ENCODE measurements at places on chromosomes 13 and 19. TPM values are rescaled to one million over a fixed set of nuclear protein-coding genes. Genes with fewer than 3 reads are reported as not detected.
A peak's percentile ranks its signal among the peaks of the same experiment; 100 is the strongest.

F7 gene
- 0.11 TPM for total RNA-seq

ADM5 gene
- total RNA-seq: 0.27 TPM

SIGLEC10 gene
- total RNA-seq: not detected

GRCh38 chr13:50911081-50911631, 1.6 kb downstream of the RNASEH2B start:
- no peak for DNase-seq

TGFBR3L gene
- not detected for total RNA-seq

- DNase-seq: no peak
Measured at GRCh38 chr19:2633693-2634075, 68.8 kb downstream of the GNG7 start.

GRCh38 chr19:42281146-42281826, 12.2 kb downstream of the CIC start:
- DNase-seq: peak; percentile 65

DNA sequence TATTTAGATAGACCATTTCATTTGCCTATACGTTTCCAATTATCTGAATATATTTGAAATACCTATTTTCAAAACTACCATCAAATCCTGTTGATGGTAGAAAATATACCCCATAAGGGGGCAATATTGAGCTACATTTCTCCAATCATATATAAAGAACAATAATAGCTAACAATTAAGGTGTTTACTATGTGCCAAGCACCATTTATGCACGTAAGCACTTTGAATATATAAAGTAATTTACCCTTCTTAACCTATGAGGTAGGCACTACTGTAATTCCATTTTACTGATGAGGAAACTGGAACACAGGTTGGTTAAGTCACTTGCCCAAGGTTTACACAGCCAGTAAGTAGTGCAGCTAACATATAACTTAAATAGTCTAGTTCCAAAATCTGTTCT, 79.2 kb downstream of the UBL3 start:
- DNase-seq: no peak

DNA sequence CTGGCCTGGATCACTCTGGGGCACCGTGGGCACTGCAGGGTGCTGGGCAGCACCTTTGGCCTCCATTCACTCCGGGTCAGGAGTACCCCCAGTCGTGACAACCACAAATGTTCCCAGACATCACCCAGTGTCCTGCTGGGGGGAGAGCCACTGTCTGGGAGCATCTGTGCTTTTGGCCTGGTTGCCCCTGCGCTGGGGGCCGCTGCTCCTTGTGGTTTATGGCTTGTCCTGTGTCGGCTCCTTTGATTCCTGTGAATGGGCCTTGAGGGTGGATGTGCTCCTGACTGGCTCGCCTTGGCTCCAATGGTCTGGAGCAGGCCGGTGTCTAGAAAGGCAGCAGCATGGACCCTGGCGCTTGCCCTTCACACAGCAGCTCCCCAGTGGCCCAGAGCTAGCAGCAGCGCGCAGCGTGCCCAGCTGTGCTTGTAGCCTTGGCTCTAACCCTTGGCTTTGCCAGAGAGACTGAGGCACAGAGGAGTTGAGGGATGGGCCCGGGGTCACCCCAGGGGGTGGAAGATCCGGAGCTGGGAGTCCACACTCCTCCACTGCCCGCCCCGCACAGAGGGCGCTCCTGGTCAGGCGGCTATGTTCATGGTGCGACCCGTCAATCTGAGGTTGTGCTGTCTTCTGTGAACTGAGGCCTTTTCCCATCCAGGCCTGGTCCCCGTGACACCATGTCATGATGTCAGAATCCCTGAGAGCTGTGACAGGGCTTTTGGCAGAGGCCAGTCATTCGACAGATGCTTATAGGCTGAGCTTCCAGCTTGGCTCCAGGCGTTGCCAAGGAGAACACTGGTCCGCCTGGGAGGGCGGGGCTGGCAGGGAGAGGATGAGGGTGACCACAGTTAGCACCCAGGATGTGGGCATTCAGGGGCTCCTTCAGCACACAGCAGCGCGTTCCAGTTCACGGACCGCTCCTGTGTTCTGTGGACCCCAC, 4.1 kb downstream of the DAZAP1 start:
- DNase-seq: no peak

STK11 gene
- 83.5 TPM for total RNA-seq

PCDH20 gene
- total RNA-seq: 0.11 TPM

CALR3 gene
- total RNA-seq: not detected

ZNF667 gene
- total RNA-seq: 8.1 TPM

DNA sequence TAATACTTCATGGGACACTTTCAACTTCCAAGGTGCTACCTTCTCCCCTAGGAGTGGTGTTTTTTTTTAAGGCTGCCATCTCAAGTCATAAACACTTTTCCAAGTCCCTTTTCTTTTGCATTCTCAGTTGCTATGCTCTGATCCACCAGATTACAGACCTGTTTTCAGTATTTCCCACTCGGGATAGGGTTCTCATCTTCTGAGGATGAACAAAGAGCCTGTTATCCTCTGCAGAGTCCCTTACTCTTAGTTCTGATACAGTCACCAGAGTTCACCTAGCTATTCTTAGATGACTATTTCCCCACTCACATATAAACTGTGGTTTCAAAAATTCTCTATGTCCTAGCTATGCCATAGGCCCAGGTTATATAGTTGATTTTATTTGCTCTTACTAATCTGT, 15.9 kb downstream of the ZDHHC20 start:
- DNase-seq: no peak

DNA sequence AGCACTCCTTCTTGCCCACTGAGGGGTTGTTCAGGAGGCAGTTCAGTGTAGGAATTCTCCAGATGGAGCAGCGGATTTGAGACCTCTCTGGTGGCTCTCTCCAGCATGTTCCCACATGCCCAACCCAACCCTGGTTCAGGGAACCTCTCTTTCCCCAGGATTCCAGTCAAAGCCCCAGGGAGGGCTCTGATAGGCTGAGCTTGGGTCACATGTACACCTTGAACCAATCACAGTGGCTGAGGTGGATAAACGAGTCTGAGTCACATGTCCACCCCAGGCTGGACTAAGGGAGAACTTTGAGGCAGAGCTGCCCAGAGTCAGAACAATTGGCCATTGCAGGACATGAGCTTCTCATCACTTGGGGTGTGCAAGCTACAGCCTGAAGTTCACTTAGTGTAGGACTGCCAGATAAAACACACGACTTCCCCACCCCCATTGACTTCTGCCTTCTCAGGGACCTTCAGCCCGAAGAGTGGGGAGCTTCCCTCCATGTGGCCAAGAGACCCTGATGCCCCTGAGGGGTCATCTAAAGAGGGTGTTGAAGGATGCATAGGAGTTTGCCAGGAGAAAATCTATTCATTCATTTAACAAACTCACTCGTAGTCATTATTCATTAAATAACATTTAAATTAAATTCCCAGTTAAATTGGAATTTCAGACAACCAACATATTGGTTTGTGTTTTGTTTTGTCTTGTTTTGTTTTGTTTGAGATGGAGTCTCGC, 4.0 kb upstream of the MAST3 start:
- DNase-seq: peak; percentile 51

CNN1 gene
- 9.3 TPM for total RNA-seq

DNA sequence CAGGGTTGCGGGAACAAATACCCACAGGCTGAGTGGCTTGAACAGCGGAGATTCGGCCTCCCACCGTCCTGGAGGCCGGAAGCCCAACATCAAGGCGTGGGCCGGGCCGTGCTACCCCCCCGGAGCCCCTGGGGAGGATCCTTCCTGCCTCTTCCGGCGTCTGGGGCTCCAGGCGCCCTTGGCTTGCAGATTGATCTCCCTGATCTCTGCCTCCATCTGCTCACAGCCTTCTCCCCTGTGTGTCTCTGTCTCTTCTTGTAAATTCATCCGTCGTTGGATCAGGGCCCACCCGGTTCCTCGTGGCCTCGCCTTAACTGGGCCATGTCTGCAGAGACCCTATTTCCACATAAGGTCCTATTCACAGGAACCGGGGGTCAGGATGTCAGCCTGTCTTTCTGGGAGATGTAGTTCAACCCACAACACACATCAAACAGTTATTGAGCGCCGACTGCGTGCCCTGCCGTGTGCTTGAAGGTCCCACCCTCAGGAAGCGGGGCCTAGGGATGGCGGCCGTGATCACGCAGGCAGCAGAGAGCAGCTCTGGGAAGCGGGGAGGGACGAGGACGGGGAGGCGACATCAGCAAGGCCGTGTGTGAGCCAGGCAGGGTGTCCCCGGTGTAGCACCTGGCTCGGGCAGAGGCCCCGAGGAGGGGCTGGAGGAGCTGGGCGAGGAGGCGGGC, 21.3 kb downstream of the HCN2 start:
- peak; percentile 97 for DNase-seq

DNA sequence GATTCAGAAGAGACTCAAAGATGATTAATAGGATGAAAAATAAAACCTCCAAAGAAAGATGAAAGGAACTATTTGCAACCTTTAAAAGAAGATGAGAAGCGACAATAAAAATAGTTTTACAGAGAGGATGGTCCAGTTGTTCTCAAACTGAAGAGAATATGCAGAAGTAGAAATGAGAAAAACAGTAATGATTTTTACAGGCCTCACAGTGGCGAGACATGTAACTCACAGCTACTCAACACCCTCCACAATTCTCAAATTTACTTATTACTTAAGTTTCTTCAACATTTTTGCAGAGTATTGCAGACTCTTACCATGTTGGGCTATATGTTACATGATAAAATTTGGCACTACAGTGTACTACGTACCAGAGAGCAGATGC, 20.8 kb downstream of the NUFIP1 start:
- DNase-seq: no peak

DNA sequence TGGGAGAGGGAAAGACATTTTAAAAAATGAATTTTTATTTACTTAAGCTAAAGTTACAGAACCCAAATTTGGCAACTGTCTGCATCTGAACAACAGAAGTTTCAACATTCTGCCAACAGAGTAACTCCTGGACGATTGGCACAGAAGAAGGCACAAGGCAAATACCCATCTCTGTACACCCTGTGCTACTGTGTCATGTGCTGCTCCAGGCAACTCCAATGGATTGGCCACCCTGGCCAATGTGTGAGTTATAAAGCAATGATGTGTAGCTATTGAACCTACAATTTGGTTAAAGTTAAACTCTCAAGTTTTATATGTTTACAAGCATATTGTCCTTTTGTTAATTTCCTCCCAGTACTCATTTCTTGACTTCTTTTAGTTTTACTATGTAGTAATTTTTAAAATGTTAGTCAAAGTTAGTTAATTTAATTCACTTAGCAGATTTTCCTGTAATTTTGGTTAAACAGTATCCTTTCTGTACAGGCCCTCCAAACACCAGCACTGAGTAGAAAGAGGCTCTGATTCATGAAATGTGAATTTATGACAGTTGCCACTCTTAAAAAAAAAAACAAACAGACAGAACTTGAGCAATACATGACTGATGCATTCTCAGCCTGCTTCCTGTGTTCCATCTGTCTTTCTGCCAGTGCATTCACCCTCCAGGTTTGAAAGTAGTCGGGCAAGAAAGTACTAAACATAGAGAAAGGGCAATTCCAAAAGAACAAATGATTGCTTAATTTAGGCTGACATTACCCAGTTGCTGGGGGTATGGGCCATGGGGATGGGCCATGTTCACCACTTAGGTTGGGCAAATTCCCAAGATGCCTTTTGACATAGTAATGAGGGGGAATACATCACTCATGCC, 5.9 kb downstream of the STARD13 start:
- peak; percentile 81 for DNase-seq

SMIM24 gene
- not detected for total RNA-seq

CGB3 gene
- total RNA-seq: 5.3 TPM

- DNase-seq: peak; percentile 90
Measured at GRCh38 chr19:1025960-1026782, at the start of gene CNN2. Gene CNN2 (plus strand): TSS chr19:1026608. CDS start chr19:1026662, 54 bp downstream.

GRCh38 chr13:83232626-83233025, 649.6 kb downstream of the SLITRK1 start:
- DNase-seq: no peak

GRCh38 chr19:2212861-2213711, 23.0 kb downstream of the PLEKHJ1 start:
- no peak for DNase-seq

TFPT gene
- total RNA-seq: 101 TPM

- no peak for DNase-seq
Measured at GRCh38 chr19:54014920-54015560, 23.6 kb downstream of the CACNG6 start.

LILRA1 gene
- not detected for total RNA-seq

BORA gene
- total RNA-seq: 22.4 TPM

LRCH1 gene
- total RNA-seq: 3.8 TPM

FXYD3 gene
- total RNA-seq: not detected

- no peak for DNase-seq
Measured at GRCh38 chr19:35946203-35946602, 10.0 kb downstream of the LRFN3 start.

PGLYRP1 gene
- not detected for total RNA-seq

DNA sequence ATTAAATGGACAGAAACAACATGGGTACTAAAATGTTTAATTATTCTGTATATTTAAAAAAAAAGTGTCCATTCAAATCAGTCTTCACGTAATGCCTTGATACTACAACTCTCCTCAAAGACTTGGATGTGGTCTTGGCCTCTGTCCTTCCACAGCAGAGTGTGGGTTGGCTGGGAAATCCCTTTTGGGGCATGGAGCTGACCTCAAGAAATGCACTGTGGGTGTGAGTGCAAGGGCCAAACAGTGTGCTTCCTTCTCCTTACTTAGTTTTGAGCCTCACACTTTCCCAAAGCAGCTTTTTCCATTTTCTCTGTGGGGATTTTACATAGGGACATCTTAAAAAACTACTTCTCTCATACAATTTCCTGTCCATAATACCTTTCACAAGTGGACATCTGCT, 607.4 kb downstream of the EFNB2 start:
- no peak for DNase-seq

OVOL3 gene
- not detected for total RNA-seq

TNNT1 gene
- total RNA-seq: 23.9 TPM

GRCh38 chr19:35596366-35596999, 10.5 kb downstream of the PMIS2 start:
- DNase-seq: peak; percentile 43

DNA sequence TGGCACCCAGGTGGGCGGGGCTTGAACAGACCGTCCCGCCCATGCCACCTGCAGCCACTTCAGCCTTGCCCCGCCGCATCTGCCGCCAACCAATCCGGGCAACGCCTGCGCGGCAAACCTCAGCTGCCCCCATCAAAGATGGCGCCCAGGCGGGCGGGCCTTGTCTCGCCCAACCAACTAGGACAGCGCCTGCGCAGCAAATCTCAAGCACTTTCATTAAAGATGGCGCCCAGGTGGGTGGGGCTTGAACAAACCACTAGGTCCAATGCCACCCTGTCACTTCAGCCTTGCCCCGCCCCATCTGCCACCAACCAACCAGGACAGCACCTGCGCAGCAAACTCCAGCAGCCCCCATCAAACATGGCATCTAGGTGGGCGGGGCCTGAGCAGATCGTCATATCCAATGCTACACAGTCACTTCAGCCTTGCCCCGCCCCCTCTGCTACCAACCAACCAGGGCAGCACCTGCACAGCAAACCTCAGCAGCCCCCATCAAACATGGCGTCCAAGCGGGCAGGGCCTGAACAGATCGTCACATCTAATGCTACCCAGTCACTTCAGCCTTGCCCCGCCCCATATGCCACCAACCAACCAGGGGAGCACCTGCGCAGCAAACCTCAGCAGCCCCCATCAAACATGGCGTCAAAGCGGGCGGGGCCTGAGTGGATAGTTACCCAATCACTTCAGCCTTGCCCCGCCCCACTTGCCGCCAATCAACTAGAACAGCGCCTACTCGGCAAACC, 1.4 kb downstream of the PEG3 start:
- DNase-seq: peak; percentile 92

DAND5 gene
- total RNA-seq: not detected

MEF2B gene
- total RNA-seq: not detected

ZNF99 gene
- total RNA-seq: not detected

Data from Daoy (cell line).